ENCODE measurements at places on chromosomes 6 and 20. TPM values are rescaled to one million over a fixed set of nuclear protein-coding genes. Genes with fewer than 3 reads are reported as not detected.

The SF3B5 gene
- 141 TPM for total RNA-seq

- no peak for DNase-seq
Observed at GRCh38 chr6:12785921-12786320, 69.4 kb downstream of the PHACTR1 start.

GRCh38 chr6:25685251-25685650 lies 33.2 kb downstream of the SCGN start:
- no peak for DNase-seq

DNA sequence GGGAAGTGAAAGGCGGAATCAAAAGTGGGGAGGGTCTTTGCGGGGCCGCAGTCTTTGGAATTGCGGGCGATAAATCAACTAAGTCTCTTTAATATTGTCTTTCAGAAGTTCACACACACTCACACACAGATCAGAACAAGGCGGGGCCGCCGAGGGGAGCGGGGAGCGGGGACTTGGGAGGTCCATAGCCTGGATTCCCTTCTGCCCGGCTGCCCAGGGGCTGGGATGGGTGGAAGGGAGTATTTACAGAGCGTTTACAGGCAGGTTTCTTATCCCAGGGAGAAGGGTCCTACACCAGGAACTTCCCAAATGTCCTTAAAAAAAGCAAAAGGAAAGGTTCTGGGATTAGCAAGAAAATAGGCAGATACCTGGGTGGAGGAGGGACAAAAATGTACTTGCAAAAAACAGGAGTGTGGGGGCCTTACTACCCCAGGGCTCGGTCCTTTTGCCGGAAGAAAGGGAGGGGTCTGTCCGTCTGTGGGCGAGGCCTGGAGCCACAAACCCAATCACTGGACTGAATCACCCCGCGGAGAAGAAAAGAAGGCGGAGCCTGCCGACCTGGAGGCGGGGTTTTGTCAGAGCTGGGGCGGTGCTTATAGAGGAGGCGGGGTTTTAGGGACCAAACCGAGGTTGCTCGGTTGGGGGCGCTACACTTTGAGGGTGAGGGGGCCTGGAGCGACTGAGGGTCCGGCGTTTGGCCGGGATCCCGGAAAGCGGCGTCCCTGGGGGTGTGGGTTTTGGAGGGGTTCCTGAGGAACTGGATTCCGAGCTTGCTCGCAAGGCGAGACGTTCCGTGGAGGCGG lies 3.2 kb downstream of the PRRT1 start:
- no peak for DNase-seq

DNA sequence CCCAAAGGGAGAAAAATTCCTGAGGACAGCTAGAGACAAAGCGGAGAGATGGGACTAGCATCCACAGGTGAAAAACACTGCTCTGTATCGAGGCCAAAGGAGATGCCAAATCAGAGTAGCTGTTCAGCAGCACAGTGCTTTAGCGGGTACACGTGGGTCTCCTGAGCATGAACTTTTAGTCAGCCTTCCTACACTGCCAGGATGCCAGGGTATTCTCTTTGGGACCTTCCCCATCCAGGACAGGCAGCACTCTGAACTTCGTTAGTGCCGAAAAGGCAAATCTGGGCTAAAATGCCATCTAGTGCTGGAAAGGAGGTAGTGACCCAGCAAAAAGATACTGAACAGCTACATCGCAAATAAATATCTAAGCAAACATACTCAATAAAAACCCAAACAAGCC lies 64.9 kb downstream of the C6orf58 start:
- DNase-seq = peak; percentile 40

GRCh38 chr6:29948277-29948676 lies 5.9 kb downstream of the HLA-A start:
- DNase-seq = no peak

GRCh38 chr6:25354078-25354932 lies 75.1 kb downstream of the CARMIL1 start:
- DNase-seq = peak; percentile 62
